Panc1 (cell line): ENCODE measurements at places on chromosomes 5 and 9. TPM values are rescaled to one million over a fixed set of nuclear protein-coding genes. Genes with fewer than 3 reads are reported as not detected.

DNA sequence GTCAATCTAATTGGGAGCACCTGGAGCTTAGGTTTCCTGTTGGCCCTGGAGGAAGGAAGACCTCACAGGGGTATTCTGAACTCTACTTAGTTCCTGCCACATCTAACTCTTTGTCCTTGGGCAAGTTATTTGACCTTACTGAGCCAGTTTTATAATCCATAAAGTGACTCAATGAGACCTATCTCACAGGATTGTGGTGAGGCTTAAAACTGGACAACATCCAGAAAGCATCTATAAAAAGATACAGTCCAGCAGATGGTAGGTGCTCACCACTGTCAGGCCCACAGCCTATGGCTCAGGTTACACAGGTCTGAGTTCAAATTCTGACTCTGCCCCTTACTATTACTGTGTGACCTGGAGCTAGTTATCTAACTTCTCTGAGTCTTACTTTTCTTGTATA lies 23.3 kb downstream of the KCNV2 start:
- H3K4me3 ChIP-seq: no peak overlapping the region
- no peak for DNase-seq
- H3K27me3 ChIP-seq: no peaks in the 10 kb centered on the region

GRCh38 chr5:878125-878524 lies 14.5 kb downstream of the BRD9 start:
- no peaks in the 10 kb centered on the region for H3K27me3 ChIP-seq
- H3K4me1 ChIP-seq: no peaks in the 10 kb centered on the region
- H3K36me3 ChIP-seq: peaks cover 14% of the 10 kb centered on the region
- no peak overlapping the region for H3K27ac ChIP-seq
- DNase-seq: no peak

DNA sequence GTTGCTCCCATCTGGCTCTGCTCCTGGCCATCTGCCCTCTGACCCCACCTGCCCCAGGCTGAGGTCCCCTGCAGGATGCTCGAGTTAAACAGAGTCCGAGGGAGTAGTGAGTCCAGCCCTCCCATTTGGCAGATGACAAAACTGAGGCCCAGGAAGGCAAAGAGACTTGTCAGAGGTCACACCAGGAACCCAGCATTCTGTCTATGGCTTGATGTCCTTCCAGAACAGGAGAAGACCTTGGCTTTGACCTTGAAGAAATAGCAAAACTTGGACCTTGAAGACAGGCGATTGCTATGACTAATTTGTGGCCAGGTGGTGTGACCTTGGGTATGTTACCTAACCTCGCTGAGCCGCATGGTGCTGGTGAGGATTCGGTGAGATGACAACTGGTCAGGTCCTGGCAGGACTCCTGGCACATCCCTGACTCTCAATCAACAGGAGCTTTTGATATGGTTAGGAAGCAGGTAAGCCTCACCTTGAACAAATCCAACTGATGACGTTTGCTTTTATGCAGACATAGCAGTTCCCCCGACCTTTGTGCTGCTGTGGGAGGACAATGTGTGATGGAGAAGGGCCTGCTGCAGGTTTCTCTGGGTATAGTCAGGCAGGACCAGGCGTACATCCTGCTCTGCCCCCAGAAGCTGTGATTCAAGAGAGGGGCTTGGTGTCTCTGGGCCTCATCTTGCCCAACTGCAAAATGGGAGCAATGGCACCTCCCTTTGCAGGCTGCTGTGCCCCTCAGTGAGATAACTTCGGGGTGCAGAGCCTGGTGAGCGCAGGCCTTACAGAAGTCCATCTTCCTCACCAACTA lies 198.7 kb downstream of the C9orf50 start:
- H3K27ac ChIP-seq: peak overlapping the region; percentile 59; the same call in 1 of the 2 replicates
- DNase-seq: no peak
- no peaks in the 10 kb centered on the region for H3K36me3 ChIP-seq
- peaks cover 12% of the 10 kb centered on the region for H3K4me1 ChIP-seq

SPATA6L gene
- total RNA-seq: 0.13 TPM

BRINP1 gene
- total RNA-seq: not detected

RNF130 gene
- total RNA-seq: 73.1 TPM

HDAC3 gene
- total RNA-seq: 75.5 TPM

GRCh38 chr9:134682026-134682425 lies 40.4 kb downstream of the COL5A1 start:
- no peak overlapping the region for H3K4me3 ChIP-seq
- H3K27ac ChIP-seq: no peak overlapping the region
- DNase-seq: no peak
- H3K4me1 ChIP-seq: no peaks in the 10 kb centered on the region
- no peaks in the 10 kb centered on the region for H3K36me3 ChIP-seq
- H3K27me3 ChIP-seq: no peaks in the 10 kb centered on the region

DNA sequence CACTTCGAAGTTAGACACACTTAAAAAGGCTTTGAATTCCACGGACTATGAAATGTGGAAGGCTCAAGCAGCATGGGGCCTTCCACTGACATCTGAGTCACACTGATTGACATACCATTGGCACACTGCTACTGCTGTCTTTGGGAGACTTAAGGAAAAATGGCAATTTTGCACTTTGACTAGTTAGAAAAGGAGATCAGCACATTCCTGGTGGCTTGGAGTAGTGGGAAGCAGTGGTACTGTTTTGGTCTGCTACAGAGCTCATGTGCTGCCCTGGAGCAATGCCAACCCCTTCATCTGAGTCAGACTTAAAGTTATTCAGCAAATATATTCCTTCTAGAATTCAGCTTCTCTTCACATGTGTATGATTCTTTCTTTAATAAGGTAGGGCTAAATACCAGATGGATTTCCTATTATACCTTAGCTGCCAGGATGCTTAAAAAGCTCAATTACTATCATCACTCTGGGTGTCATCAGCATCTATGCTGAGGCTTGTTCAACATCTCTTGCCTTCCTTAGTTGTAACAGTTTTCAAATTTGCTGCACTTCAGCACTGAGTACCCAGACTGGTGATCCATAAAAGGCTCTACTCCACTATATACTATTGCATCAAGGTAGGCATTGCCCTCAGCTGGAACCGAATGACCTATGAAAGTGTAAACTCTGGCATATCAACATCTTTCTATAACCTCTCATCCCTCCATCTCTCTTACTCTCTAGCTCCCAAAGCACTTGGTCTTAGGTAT lies 42.3 kb upstream of the MOCS2 start:
- H3K4me1 ChIP-seq: no peaks in the 10 kb centered on the region
- DNase-seq: no peak
- no peak overlapping the region for H3K27ac ChIP-seq
- no peak overlapping the region for H3K4me3 ChIP-seq

BTNL3 gene
- total RNA-seq: not detected

DNA sequence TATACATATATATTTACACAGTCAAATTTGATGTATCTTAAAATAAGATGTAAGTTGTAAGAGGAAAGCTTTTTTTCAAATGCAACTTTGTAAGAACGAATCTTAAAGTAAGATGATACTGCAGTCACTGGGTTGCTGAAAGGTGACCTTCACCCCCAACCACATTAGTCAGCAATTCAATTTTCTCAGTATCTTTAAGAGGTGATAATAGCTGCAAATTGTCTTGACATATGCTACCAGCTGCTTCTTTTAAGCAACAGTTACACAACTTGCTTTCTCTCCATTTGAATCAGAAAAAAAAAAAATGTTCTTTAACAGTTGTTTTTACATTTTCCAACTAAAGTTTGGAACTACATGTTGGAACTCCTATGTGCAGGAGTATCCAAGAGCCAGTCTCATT lies 246.6 kb upstream of the CCNG1 start:
- DNase-seq: no peak
- no peaks in the 10 kb centered on the region for H3K4me1 ChIP-seq
- H3K27ac ChIP-seq: no peak overlapping the region
- H3K4me3 ChIP-seq: no peak overlapping the region
- no peaks in the 10 kb centered on the region for H3K36me3 ChIP-seq
- H3K27me3 ChIP-seq: no peaks in the 10 kb centered on the region

GGTA1 gene
- total RNA-seq: not detected

GPR21 gene
- total RNA-seq: not detected

HMCN2 gene
- total RNA-seq: 0.05 TPM

GRCh38 chr5:133149345-133149744 lies 97.5 kb downstream of the HSPA4 start:
- no peak overlapping the region for H3K4me3 ChIP-seq
- DNase-seq: no peak
- H3K36me3 ChIP-seq: no peaks in the 10 kb centered on the region

RNF180 gene
- 7.8 TPM for total RNA-seq

S100Z gene
- not detected for total RNA-seq

- no peaks in the 10 kb centered on the region for H3K27me3 ChIP-seq
- H3K27ac ChIP-seq: no peak overlapping the region
- DNase-seq: no peak
- no peaks in the 10 kb centered on the region for H3K36me3 ChIP-seq
These were observed 43.4 kb upstream of the FUBP3 start for GRCh38 chr9:130535818-130536521.

- no peaks in the 10 kb centered on the region for H3K4me1 ChIP-seq
- no peak for DNase-seq
- no peak overlapping the region for H3K4me3 ChIP-seq
- no peaks in the 10 kb centered on the region for H3K27me3 ChIP-seq
- H3K27ac ChIP-seq: no peak overlapping the region
These were observed 36.4 kb downstream of the GARNL3 start for GRCh38 chr9:127300886-127301447.

GRCh38 chr9:4923580-4924544 lies 61.2 kb upstream of the JAK2 start:
- DNase-seq: no peak
- no peaks in the 10 kb centered on the region for H3K27me3 ChIP-seq
- no peak overlapping the region for H3K27ac ChIP-seq
- no peaks in the 10 kb centered on the region for H3K4me1 ChIP-seq
- no peaks in the 10 kb centered on the region for H3K36me3 ChIP-seq

DNA sequence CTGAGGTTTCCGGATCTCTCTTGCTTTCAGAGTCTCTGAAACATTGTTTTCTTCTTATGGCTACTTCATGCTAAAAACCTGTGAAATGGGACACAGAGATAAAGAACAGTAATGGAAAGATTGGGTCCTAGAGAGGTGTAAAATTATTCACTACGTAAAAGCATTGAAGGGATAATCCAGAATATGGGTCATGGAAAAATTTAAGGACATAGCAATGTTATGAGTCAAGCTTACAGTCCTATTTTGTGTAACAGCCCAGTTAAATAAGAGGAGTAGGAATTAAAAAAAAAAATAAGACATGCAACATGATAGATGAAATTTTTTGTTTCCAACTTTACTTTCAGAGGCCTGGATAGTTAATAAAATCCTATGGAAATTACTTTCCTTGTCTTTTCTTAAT lies 61.9 kb upstream of the ELL2 start:
- no peak overlapping the region for H3K4me3 ChIP-seq
- no peaks in the 10 kb centered on the region for H3K36me3 ChIP-seq
- no peaks in the 10 kb centered on the region for H3K27me3 ChIP-seq
- peaks cover 13% of the 10 kb centered on the region; the same call in 1 of the 2 replicates for H3K4me1 ChIP-seq
- DNase-seq: no peak

DNA sequence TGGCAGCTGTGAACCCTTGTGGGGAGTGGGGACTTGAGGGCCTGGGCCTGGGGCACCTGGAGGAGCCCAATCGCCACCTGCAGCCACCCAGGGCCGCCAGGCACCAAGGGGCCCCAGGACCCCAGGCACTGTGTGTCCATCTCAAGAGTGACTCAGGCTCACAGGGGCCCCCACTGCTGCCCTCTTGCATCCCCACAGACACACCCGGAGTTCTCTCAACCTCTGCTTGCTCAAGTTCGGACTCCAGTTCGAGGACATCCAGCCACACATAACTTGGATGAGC lies 51.9 kb downstream of the MRPL36 start:
- no peaks in the 10 kb centered on the region for H3K4me1 ChIP-seq
- H3K27me3 ChIP-seq: no peaks in the 10 kb centered on the region; the same call in 1 of the 2 replicates
- H3K36me3 ChIP-seq: no peaks in the 10 kb centered on the region
- H3K4me3 ChIP-seq: no peak overlapping the region
- H3K27ac ChIP-seq: no peak overlapping the region
- no peak for DNase-seq

DNA sequence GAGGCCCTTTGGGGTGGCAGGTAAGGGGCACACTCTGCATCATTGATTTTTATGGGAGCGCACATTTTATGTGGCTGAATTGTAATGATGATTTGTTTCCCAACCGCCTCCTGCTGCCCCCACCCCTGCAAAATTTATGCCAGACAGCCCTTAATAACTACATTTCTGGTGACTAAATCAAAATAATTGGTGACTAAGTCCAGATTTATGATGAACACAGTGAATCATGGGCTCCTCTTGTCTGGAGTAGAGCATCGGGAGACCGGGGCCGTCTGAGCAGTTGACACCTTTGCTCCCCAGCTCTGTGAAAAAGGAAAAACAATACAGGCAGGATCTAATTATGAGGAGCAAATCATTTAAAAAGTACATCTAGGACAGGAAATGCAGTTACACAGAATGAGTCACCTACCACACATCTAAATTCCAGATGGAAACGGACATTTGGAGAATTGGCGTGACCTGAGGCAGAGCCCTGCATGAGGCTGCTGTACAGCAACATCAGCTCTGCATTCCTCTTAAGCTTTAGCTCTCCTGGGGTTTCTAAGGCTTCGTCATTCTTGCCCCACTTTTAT lies 58.9 kb downstream of the DOCK2 start:
- H3K36me3 ChIP-seq: no peaks in the 10 kb centered on the region
- peaks cover 22% of the 10 kb centered on the region for H3K4me1 ChIP-seq
- peak overlapping the region; percentile 86 for H3K27ac ChIP-seq
- DNase-seq: peak; percentile 71
- H3K4me3 ChIP-seq: peak overlapping the region; percentile 7

DNA sequence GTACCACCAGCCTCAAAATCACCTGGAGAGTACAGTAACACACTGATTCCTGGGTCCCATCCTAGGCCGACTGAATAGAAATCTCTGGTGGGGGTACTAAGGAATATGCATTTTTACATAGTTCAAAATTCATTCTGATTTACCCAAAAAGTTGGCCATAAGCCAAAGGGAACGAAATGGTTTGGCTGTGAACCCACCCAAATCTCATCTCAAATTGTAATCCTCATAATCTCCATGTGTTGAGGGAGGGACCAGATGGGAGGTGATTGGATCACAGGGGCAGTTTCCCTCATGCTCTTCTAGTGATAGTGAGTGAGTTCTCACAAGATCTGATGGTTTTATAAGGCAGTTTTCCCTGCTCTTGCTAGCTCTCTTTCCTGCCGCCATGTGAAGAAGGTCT lies 31.1 kb downstream of the MEGF9 start:
- no peak overlapping the region for H3K4me3 ChIP-seq
- no peak overlapping the region for H3K27ac ChIP-seq
- H3K4me1 ChIP-seq: no peaks in the 10 kb centered on the region; the same call in 1 of the 2 replicates

DNA sequence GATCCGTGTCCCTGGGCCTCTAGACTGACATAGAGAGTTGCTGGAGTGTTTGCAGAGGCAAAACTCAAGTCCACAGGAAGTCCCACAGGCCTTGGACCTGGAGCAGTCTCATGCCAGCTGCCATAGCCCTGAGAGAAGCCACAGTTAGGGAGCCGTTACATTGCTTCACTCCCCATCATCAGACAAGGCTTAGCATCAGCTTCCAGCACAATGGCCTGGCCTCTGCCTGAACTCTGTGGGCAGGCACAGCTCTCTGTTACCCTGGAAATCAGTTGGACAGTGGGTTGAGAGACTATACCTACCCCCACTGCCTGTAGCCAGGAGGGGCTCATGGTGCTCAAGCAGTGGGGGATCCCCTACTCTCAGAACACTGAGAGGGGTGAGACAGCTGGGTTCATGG lies 16.2 kb upstream of the C9orf72 start:
- H3K4me1 ChIP-seq: no peaks in the 10 kb centered on the region
- H3K27ac ChIP-seq: no peak overlapping the region
- no peaks in the 10 kb centered on the region for H3K36me3 ChIP-seq
- H3K4me3 ChIP-seq: no peak overlapping the region
